ENCODE measurements at places on chromosomes 16 and 17. TPM values are rescaled to one million over a fixed set of nuclear protein-coding genes. Genes with fewer than 3 reads are reported as not detected.

The CD68 gene
- total RNA-seq, result 166 TPM

The AOC2 gene
- 8.8 TPM for total RNA-seq

The TP53TG3 gene
- total RNA-seq, result not detected

The KCNJ12 gene
- total RNA-seq, result 1.3 TPM

The LCMT1 gene
- 30.3 TPM for total RNA-seq

The G6PC1 gene
- not detected for total RNA-seq

The BTBD17 gene
- not detected for total RNA-seq

The TEKT5 gene
- total RNA-seq, result 0.51 TPM
